ENCODE measurements at places on chromosomes 16 and 17. TPM values are rescaled to one million over a fixed set of nuclear protein-coding genes. Genes with fewer than 3 reads are reported as not detected.

DNA sequence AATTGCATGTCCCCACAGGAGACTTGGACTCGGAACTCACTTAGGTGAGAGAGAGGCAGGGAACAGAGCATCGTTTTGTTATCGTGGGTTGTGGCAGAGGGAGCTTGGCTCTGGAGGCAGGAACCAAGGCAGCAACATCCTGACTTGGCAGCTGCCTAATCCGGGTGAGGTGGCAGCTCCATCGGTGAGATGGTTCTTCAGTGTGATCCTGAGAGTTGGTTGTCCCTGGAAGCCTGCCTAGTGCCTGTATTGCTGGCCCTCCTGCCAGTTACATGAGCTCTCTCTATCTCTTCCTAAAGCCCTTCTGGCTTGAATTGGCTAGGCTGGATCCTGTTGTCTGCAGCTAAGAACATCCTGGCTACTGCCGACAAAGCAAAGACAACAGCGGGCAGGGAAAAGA lies 19.9 kb upstream of the SEC14L1 start:
- H3K4me3 ChIP-seq = no peak overlapping the region
- H3K27me3 ChIP-seq = no peaks in the 10 kb centered on the region

DNA sequence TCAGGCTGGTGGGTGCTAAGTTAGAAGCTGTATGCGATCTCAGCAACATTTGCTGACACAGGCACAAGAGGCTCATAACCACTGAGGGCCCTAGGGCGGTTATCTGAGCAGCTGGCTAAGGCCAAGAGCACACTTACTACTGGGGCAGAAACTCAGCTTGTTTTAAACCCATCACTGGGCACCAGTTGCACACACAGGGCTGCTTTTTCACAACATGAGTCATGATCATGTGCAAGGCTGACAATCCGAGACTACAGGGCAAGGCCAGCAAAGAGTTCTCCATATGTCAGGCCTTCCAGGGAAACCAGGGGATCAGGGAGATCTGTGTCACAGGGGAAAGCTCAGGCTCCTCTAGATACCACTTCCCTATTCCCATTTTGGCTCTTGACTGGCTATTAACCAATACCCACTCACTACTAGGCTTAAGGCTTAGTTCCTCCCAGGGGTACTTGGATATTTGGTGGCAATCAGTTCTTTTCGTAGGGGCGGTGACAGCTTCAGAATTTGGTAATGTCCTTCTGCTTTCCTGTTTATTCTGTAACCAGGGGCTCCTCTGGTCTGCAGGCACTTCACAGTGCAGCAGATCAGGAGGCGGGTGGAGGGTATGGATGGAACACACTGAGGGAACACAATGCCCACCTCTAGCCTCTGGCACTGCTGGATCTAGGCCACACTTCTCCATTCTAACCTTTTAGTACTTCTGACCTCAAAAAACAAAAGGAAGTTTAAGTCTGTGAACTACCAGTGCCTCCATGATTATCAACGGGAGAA lies 44.9 kb upstream of the ERN1 start:
- no peak for DNase-seq
- no peaks in the 10 kb centered on the region for H3K27me3 ChIP-seq
- H3K4me1 ChIP-seq = peaks cover 3% of the 10 kb centered on the region
- H3K27ac ChIP-seq = peak overlapping the region; percentile 48
- H3K4me3 ChIP-seq = no peak overlapping the region

DNA sequence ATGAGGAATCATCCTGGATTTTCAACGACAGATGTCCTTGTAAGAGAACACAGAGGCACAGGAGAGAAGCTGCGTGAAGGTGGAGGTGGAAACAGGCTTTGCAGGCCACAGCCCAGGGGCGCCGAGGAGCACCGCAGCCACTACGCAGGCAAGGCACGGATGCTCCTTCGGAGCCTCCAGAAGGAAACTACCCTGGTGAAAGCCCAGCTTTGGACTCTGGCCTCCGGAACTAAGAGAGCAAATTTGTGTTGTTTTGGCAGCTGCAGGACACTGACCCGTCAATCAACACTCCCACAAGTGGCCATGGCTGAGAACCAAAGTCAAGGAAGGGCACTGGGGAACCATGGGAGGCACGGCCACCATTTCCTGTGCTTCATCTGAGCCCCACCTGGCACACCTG lies 3.4 kb downstream of the ARL16 start:
- H3K4me1 ChIP-seq = peaks cover 24% of the 10 kb centered on the region
- DNase-seq = no peak
- H3K27ac ChIP-seq = no peak overlapping the region
- no peak overlapping the region for H3K4me3 ChIP-seq
- no peaks in the 10 kb centered on the region for H3K27me3 ChIP-seq

GRCh38 chr17:18041776-18042175 lies 2.6 kb downstream of the GID4 start:
- peaks cover 11% of the 10 kb centered on the region for H3K36me3 ChIP-seq
- peaks cover 47% of the 10 kb centered on the region for H3K4me1 ChIP-seq
- no peak for DNase-seq
- H3K4me3 ChIP-seq = no peak overlapping the region

- no peak for DNase-seq
- H3K27me3 ChIP-seq = peaks cover 22% of the 10 kb centered on the region
- H3K27ac ChIP-seq = no peak overlapping the region
- no peak overlapping the region for H3K4me3 ChIP-seq
- no peaks in the 10 kb centered on the region for H3K4me1 ChIP-seq
Observed at GRCh38 chr16:66459878-66460277, 32.8 kb downstream of the BEAN1 start.

DNA sequence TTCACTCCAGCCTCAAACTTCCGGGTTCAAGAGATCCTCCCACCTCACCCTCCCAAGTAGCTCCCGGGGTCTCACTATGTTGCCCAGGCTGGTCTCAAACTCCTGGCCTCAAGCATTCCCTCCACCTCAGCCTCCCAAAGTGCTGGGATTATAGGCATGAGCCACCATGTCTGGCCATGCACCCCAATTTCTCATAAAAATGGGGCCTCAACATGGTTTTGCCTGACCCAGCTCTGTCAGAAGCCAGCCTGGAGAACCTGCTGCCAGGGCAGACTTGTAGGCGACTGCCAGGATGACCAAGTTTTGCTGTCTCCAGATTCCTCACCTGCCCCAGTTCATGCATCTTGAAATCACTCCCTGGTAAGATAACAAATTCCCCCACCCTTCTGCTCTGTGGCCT lies 82.9 kb downstream of the AIPL1 start:
- H3K36me3 ChIP-seq = no peaks in the 10 kb centered on the region
- H3K27me3 ChIP-seq = peaks cover 23% of the 10 kb centered on the region
- no peak overlapping the region for H3K27ac ChIP-seq
- no peaks in the 10 kb centered on the region for H3K4me1 ChIP-seq
- no peak overlapping the region for H3K4me3 ChIP-seq
- DNase-seq = peak; percentile 57

GRCh38 chr17:40364906-40365305 lies 369 bp upstream of the GJD3 start:
- H3K27me3 ChIP-seq = no peaks in the 10 kb centered on the region
- H3K27ac ChIP-seq = no peak overlapping the region
- DNase-seq = no peak
- H3K4me1 ChIP-seq = peaks cover 26% of the 10 kb centered on the region

Gene METRN
- total RNA-seq = 10.0 TPM

Gene PAQR4
- total RNA-seq = 11.3 TPM

Gene PRSS33
- not detected for total RNA-seq

Gene HS3ST3A1
- 2.9 TPM for total RNA-seq
